ENCODE measurements at places on chromosomes 2 and 18.

GRCh38 chr18:11387880-11388279 is 221.5 kb upstream of the SLC35G4 start:
- DNase-seq = peak; percentile 82

- peak; percentile 94 for DNase-seq
Measured at GRCh38 chr2:72893594-72894319, 6.5 kb downstream of the SPR start.

DNA sequence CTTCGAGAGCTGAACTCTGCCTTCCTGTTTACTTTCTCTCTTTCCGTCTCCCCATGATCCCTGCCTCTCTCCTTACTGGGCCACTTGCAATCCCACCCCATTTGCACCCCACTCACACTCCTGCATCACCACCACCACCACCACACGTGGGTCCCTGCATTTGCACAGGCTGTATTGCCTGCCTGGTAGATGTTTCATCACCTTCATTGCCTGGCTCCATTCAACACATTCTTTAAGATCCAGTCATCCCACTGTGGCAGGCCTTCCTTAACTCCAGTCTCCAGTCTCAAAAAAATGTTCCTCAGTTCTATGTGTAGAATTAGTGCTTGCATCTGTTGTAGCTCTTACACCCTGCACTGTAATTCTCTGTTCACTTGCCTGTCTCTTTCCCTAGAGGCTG is 13.9 kb downstream of the NOSTRIN start:
- no peak for DNase-seq

- peak; percentile 21 for DNase-seq
Measured at GRCh38 chr18:79559436-79559835, 120.2 kb upstream of the CTDP1 start.

DNA sequence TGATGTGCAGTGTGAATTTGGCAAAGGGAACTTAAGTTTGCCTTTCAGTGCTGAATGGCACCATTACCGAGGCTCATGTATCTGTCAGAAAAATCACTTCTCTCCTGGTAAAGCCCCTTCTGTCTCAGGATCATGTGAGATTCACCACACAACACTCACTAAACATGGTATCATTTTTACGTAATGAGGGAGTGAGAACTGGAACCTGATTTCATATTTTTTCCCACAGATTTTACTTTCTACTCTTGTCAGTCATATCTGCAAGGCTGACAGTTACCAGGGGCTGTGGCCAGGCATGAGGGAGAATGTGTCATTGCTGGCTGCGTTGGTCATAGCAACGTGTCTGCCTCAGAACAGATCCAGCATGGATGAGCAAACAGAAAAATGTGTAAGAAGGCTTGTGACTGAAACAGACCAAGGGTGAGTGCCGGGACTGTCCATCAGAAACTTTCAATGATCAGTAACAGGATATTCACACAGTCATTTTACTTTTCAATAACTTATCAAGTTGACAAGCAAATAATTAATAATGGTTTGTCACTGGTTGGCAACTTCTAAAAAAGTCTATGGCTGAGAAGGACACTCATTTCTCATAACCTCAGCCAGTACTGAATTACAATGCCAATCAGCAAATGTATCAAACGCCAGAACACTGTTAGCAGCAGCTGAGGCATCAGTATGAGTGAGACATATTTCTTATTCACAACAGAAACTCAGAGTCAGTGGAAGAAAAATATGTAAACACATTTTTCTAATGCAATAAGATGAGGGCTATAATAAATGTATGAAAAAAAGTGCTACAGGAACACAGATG is 100.5 kb downstream of the CDC42EP3 start:
- DNase-seq = no peak

DNA sequence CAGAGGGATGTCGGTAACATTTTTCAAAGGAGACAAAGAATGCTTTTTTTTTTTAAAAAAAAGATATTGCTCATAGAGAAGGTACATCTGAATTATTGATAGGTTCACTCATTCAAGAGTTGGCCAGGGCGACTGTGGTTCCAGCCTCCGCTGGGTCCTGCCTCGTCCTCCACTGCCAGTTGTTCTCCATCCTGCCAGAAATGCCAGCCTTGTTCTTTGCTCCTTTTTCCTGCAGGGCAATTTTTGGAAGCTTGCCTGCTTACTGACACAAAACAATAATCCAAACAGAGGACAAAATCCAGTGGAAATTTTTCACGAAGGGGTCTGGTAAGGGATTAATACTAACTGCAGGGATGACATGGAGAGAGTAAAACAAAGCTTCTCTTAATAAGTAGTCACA is 1113.0 kb downstream of the CBLN2 start:
- DNase-seq = no peak

- DNase-seq = peak; percentile 67
Measured at GRCh38 chr2:170928036-170928823, 823 bp upstream of the GORASP2 start.

DNA sequence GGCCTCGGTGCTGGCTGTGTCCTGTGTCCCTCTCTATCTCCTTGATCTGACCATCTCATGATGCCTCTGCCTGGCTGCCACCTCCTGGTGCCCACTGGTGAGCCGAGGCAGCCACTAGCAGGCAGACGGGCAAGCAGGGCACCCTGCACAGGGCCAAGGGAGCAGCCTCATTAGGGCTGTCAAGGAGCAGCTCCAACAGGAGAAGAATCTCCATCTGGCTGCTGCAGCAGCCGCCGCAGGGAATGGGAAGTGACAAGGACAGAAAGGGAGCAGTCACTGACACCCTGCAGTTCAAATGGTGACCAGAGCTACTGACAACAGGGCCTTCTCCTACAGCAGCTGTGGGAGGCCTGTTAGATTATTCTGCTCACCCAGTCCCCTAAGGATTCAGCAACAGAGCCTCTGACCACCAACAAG is 32.6 kb downstream of the ALPK2 start:
- no peak for DNase-seq

DNA sequence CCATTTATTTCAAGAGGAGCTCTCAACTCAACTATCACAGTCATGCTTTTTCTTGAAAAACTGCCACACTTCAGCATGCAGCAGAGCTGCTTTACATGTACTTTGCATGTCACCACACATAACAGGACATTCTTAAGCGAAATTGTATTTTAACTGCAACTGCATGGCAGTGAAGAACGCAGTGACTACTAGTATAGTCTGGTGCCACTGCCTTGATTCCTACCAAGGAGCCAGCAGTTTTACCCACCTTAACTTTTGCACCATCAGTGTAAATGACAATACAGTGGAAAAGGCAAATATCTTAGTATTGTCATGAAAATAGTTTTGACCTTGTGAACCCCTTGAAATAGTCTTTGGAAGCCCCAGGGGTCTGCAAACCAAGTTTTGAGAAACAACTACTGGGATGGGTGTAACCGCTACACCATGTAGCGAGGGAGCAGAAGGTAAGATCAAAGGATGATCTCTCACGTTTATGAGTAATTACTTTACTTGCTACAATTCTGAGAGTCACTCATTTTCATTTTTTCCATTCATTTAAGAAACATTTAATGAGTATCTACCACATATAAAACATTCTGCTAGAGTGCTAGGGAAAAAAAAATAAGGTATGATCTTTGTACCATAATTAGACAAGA is 32.3 kb upstream of the MPP4 start:
- no peak for DNase-seq

DNA sequence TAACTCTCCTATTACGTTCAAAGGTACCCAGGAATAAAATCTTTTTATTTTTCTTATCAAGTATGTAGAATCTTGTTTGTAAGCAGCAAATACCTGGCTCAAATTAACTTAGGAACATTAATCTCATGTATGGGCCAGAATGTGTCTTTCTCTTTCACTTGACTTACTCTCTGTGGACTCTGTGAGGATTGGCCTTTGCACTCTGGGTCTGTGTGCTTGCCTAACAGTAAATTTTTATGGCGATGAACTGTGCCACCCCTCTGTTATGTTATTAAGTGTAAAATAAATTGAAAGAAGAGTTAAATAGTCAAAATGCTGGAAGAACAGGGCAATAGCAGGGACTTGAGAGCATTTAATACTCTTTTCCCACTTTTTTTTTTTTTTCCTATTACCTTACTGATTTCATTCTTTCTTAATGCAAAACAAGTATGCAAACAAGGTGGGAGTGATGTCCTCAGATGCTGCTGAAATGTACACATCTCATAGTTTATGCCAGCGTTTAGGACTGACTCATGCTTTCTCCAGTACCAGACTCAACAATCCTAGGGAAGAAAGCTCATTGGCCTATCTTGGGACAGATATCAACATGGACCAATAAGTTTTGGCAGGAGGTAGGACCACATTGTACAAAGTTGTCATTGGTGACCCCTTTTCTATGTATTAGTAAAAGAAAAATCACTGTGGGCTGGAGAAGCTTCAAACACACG is 25.5 kb downstream of the LYPD6 start:
- DNase-seq = no peak

Measured in endodermal cell (in vitro differentiated cells).